ENCODE measurements at places on chromosomes 4 and X.

DNA sequence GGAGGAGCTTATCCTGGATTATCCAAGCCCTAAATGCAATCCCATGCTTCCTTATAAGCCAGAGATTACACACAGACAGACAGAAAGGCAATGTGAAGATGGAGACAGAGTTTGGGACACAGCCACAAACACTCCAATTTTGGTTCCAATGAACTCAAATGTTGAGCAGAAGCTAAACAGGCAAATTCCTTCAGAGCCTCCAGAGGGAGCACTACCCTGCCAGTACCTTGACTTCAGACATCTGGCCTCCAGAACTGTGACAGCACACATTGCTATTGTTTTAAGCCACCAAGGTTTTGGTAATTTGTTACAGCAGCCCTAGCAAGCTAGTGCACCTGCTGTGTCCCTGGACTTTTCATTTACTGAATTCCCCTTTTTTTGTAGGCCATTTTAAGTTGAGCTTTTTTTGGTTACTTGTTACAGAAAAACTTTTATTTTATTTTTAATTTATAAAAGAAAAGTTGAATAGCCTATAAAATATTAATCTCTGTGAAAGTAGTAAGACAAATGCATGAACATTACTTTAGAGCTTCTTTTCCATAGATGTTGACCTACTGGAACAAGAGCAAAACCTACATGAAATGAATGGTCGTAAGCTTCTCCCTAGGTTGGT is 33.4 kb upstream of the SRD5A3 start:
- no peak for DNase-seq

DNA sequence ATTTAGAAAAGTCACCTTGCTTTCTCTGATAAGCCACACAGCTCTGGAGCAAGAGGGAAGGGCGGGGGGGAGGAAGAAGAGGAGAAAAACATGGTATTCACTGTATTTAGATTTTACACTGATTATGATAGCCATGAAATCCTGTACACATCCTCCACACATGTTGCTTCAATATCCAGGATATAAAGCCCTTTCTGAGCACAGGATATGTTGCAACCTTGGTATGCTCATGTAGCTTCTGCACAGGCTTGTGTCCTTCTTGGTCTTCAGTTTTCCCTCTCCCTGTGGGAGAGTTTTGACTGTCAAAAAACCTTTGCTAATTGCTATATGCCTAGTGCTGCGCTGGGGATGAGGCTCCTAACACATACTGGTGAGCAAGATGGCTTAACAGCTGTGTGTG is 61.9 kb upstream of the DAPP1 start:
- no peak for DNase-seq

GRCh38 chrX:133215017-133215416 is 3.1 kb downstream of the TFDP3 start:
- DNase-seq, result no peak

- DNase-seq, result no peak
Observed at GRCh38 chr4:15482842-15483241, 13.2 kb downstream of the CC2D2A start.

- DNase-seq, result no peak
Observed at GRCh38 chr4:7647600-7648543, 213.1 kb upstream of the PSAPL1 start.

- DNase-seq, result no peak
Observed at GRCh38 chr4:109947918-109948317, 35.2 kb downstream of the EGF start.

- no peak for DNase-seq
Observed at GRCh38 chrX:56833626-56834025, 104.6 kb downstream of the NBDY start.

DNA sequence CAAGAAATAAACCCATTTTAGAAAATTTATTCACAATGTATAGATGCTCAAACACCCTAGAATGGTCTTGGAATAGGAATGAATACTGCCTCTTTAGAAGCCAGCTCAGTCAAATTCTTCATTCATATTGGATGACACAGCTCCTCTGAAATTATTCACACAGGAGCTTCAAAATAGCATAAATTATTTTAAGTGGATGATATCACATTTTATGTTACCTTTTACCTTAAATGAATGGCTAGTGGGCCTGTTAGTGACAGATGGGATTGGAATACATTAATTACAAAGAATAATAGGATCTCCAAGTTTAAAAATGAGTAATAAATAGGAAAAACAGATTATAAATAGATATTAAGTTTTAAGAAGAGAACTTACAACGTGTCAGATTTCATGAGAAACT is 184.4 kb downstream of the GABRB1 start:
- DNase-seq, result no peak

- DNase-seq, result no peak
Observed at GRCh38 chr4:81162752-81163458, 52.1 kb downstream of the PRKG2 start.

DNA sequence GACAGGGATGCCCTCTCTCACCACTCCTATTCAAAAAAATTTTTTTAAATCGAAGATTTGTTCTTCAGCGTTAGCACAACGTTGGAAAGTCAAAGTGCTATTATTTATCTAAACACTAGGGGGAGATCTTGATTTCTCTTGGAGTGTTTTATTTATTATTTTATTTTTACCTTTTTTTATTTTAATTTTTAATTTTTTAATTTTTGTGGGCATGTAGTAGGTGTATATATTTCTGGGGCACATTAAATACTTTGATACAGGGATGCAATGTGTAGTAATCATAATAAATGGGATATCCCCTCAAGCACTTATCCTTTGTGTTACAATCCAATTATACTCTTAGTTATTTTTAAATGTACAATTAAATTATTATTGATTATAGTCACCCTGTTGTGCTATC is 37.4 kb upstream of the SLC10A4 start:
- DNase-seq, result no peak

DNA sequence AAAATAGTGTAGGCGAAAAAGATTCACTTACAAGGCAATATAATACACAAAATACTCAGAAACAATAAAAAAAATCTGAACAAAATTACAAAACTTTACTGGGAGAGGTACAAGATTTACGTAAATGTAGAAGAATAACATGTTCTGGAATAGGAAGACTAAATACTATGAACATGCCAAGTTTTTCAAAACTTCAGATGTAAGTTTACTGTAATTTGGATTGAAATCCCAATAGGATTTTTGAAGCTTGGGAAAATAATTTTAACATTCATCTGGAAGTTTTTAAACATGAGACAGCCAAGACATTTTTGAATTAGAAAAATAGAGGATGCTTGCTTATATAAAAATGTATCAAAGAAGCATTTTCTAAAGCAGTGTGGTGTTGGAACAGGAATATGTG is 30.5 kb upstream of the CT83 start:
- DNase-seq, result no peak

GRCh38 chr4:40596522-40596921 is 33.1 kb downstream of the RBM47 start:
- DNase-seq, result no peak
